ENCODE measurements at places on chromosomes 2 and 18.

GRCh38 chr2:61044636-61045035 lies 21.0 kb upstream of the SANBR start:
- DNase-seq, result no peak

- DNase-seq, result no peak
Observed at GRCh38 chr2:7411691-7412090, 494.5 kb downstream of the RNF144A start.

GRCh38 chr2:233700028-233700635 lies 7.4 kb downstream of the UGT1A6 start:
- no peak for DNase-seq

- no peak for DNase-seq
Observed at GRCh38 chr2:201008296-201008829, 44.9 kb upstream of the ORC2 start.

- no peak for DNase-seq
Observed at GRCh38 chr18:4842751-4843150, 354.3 kb downstream of the AKAIN1 start.

GRCh38 chr2:98488252-98488651 lies 43.6 kb downstream of the INPP4A start:
- no peak for DNase-seq

- no peak for DNase-seq
Observed at GRCh38 chr2:197498937-197499593, 575 bp downstream of the HSPD1 start.

- DNase-seq, result no peak
Observed at GRCh38 chr2:223044916-223045700, 6.9 kb upstream of the KCNE4 start.

DNA sequence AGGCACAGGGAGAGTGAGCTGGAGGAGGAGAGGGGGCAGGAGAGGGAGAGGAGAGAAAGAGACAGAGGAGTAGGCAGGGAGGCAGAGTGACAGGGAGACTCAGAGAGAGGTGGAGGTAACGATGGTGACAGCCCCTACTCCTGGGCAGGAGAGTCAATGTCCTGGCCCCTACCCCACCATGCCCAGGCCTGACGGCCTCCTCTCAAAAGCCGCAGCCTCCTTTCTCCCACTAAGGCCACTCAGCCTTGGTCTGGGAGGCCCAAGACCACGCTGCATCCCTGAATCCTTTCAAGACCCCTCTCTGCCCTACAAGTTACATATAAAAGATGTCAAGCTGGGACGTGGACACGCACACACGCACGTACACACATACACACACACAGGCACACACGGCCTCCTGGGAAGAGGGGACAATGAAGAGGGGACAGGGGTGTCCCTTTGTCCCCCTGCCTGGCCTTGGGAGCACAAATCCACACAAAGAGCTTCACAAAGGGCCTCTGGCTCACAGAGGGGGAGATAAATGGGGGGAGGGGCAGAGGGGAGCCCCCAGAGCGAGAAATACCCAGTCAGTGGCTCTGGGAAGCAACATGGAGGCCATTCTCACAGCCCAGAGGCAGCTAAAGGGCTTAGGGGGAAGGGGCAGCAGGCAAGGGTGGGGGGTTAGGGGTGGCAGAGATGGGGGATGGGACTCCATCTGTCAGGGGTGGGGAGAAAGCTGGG lies 19.5 kb upstream of the TNS1 start:
- no peak for DNase-seq

DNA sequence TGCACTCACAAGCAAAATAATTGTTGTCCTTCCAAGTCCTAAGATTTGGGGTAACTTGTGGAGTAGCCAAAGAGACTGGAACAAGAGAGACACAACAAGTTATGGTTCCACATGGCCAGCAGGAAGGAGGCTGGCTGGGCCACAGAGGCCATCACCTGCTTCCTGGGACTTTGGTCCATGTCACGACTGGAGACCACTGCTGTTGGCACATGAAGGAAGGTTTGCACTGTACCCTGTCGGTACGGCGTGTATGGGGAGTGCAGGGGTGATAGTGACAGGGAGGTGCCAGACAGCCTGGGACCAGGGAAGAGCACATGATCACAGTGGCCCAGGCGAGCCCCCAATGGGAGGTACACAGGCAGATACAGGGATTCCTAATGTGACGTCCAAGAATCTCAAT lies 15.5 kb downstream of the SLC66A2 start:
- DNase-seq, result no peak

GRCh38 chr2:84940831-84941412 lies 30.0 kb upstream of the KCMF1 start:
- no peak for DNase-seq

DNA sequence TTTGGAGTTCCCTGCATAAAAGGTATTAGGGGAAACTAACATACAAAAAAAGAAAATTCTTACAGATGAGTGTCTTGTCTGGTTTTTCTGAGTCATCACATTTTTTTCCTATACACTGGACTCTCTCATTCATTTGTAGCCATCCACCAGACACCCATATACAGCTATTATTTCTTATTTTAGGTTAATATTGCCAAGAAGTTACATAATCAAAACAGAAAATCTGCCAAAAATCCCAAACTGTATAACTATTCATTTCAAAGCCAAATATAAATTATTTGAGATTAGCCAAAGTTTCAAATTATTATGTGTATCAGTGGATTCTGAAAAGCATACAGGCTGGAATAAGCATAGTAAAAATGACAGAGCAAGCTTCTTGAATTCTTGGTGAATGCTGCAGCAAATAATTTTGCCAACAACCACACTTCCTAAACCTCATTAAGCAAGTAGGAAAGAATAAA lies 191.2 kb downstream of the NCKAP5 start:
- no peak for DNase-seq

GRCh38 chr2:21372654-21373053 lies 248.9 kb downstream of the TDRD15 start:
- no peak for DNase-seq

DNA sequence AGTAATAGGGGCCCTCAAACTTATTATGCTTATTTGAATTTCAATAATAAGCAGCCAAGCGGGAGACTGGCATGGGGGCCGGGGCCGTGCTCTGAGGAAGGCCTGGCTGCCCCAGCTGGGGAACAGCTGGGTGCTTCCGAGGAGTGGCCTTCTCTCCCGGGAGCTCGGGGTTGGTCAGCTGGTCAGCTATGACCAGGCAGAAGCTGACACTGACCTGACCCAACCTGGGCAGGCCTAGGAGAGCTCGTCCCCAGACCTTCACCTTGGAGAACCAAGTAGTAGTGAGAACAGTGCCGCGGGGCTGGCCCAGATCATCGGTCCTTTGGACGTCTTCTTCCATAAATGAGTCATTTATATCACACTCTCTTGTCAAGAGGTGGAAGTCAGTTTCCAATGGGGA lies 36.1 kb downstream of the RRM2 start:
- no peak for DNase-seq

DNA sequence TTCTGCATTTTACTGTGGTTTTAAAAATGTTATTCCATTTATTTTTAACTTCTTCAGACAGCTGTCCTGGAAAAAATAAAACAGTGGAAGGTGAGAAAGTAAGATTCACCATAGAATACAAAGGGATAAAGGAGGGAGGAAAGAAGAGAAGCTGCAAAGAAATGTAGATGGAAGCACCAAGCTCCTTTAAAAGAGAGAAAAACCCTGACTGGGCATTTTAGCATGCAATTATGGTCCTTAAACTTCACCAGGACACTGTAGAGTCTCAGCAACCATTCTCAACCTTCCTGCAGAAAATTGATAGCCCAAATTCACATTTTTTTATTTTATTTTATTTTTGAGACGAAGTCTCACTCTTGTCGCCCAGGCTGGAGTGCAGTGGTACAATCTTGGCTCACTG lies 11.6 kb upstream of the ANKRD44 start:
- no peak for DNase-seq

- no peak for DNase-seq
Observed at GRCh38 chr2:186891185-186891621, 42.2 kb upstream of the ZSWIM2 start.

DNA sequence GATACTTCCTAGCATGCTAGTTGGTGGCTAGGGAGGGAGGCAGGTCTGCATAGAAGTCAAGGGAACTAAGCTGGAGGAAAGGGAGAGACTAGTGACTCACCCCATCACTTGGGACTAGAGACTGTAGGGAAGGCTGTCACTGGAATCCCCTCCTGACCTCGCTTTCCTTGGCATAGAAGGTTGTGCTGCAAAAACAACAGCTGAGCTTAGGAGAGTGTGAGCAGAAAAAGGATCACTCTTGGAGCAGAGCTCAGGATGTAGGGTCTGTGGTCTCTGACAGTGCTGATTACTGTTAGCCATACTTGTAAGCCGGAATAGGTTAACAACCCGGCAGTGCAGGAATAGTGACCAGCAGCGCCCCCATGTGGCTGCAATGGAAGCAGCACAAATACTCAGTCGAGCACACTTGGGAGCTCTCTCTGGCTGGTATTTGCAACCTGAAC lies 66.9 kb upstream of the SMAD2 start:
- DNase-seq, result peak; percentile 17

GRCh38 chr2:105862843-105863242 lies 118.1 kb downstream of the NCK2 start:
- no peak for DNase-seq

DNA sequence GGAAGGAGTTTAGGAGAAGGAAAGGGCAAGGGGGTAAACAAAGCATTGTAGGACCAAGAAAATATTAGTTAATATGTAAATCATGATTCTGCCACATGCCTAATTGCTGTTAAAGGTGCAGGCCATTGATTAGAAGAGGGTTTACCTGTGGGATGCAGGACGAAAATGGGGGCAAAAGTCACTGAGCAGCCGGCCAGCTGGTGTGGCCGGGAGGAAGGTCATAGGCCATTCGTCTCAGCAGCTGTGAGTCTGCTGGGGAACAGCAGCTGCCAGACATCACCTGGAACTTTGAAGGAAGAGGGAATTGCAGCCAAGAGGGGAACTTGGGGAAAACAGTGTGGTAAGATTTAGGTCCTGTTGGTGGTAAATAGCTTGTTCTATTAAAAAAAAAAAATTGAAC lies 184.4 kb downstream of the DYSF start:
- DNase-seq, result no peak

DNA sequence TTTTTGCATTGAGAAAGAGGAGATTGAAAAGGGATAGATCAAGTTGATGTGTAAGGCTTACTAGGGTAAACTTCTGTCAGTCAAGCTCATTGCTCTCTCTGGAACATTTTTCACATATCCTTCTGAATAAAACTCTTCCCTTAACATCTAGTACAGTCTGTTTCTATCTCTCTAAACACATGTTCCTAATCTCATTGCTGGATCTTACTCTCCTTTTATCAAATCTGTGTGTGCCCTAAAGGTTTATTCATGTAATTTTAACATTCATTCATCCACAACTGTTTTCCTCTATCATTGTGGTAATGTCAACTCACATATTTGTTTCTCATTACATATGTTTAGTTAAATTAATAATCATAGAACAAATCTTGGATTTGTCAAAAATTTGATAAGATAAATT lies 277.9 kb upstream of the GULP1 start:
- no peak for DNase-seq

- no peak for DNase-seq
Observed at GRCh38 chr2:46007412-46007811, 289.8 kb upstream of the EPAS1 start.

GRCh38 chr2:236293241-236293810 lies 29.1 kb upstream of the ASB18 start:
- no peak for DNase-seq

- no peak for DNase-seq
Observed at GRCh38 chr2:191670787-191671186, 7.1 kb upstream of the NABP1 start.

- DNase-seq, result no peak
Observed at GRCh38 chr2:69177785-69178636, 165.0 kb downstream of the ANTXR1 start.

All from stimulated activated CD8-positive, alpha-beta memory T cell treated with anti-CD3 and anti-CD28 coated beads, Interleukin-7, amount 100 ng/mL, for 48 hours (primary cell).